Stimulated activated CD4-positive, alpha-beta T cell treated with anti-CD3 and anti-CD28 coated beads, Interleukin-12 subunit alpha, Interleukin-12 subunit beta, amount 100 ng/mL, for 48 hours (primary cell): ENCODE measurements at places on chromosomes 5 and 9.

GRCh38 chr5:23372177-23372576, 135.2 kb upstream of the PRDM9 start:
- DNase-seq, result no peak

DNA sequence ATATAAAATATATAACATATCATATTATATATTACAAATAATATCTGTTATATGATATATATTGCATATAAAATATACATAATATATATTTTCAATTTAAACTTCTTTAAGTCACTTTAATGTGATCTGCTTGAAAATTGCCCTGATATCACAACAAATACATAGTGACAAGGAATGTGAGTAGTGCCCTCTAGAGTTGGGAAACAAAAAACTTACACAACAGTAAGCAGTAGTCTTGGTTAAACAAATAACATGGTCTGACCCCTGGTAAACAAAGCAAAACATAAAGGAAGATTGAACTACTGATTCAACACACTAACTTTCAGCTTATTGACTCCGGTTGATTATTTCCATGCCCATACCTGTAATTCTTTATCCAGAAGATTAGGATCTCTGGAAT, 188.3 kb upstream of the NMUR2 start:
- DNase-seq, result no peak

GRCh38 chr5:157266286-157267007, 524 bp downstream of the CYFIP2 start:
- DNase-seq, result no peak

- DNase-seq, result no peak
Observed at GRCh38 chr5:115577741-115578140, 24.5 kb downstream of the TICAM2 start.

DNA sequence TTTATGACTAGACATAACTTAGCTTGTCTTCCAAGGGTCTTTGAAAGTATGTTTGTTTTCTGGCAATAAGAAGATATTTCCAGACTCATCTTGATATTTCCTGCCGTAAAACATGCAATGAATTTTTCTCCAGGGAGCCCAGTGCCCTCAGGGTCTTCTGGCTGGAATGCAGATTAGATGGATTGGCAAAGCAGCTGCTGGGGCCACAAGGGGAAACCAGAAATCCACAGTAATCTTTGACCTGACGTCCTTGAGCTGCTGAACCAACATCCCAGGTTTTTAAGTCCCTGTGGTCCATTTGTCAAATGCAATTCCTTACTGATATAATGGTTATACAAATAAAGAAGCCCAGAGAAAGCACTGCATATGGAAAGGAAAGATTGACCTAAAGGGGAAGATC, 93.0 kb downstream of the THBS4 start:
- no peak for DNase-seq

DNA sequence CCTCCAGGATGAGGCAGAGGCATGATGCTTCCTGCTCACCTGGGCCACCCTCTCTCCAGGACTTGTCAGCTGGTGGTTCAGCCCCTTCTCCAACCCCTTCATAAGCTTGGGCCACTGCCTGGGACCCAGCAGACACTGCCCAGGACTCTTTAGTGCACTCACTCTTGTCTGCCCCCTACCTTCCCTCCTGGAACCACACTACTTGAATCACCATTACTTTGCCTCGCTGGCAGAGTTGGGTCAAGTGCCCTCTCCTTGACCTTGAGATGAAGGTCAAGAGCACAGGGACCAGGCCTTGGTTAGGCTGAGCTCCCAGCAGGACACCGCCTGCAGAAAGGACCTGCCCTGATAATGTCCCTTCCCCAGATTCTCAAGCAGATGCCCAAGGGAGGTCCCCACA, 8.5 kb upstream of the ENDOG start:
- no peak for DNase-seq

DNA sequence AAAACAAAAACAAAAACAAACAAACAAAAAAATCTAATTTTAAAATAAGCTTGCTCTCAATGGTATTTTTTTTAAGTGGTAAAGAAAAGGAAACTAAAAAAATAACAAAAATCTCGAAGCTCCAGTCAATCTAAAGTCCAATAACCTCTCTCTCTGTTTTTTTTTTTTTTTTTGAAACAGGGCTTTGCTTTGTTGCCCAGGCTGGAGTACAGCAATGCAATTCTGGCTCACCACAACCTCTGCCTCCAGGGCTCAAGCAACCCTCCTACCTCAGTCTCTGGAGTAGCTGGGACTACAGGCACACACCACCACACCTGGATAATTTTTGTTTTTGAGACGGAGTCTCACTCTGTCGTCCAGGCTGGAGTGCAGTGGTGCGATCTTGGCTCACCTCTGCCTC, 25.9 kb upstream of the GLDC start:
- no peak for DNase-seq

DNA sequence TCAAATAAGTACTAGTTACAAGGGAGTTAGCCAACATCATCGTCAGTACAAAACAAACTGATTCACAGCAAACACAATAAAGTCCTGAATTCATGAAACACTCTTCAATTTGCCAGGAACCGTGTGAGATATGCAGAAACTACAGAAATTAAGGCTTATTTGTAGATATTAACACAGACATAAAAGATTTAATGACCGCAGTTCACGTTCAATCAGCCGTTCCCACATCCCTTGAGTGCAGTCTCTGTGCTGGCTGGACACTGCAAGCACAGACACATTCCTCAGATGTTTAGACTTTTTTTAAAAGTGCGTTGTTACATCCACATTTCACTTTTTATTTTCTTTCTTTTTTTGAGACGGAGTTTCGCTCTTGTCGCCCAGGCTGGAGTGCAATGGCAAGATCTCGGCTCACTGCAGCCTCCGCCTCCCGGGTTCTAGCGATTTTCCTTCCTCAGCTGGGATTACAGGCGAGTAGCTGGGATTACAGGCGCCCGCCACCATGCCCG, 566 bp upstream of the CEP78 start:
- no peak for DNase-seq

DNA sequence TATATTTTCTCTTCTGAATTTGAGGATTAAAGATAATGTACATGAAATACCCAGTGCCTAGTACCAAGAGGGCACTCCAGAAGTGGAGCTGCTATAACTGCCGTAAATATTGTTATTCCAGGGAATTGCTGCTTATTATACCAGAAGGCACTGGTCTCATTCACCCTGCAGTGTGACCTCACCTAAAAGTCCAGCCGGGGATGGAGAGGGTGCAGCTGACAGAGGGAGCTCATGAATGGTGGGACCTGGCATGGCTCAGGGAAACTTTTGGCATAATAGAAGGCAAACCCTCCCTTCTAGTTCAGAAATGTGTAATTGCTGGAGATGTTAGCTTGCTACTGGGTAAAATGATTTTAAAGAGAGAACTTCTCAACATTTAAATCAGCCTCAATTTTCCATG, 108.5 kb downstream of the MVB12B start:
- DNase-seq, result no peak
